Kidney epithelial cell (primary cell): ENCODE measurements at places on chromosomes 7 and 10. TPM values are rescaled to one million over a fixed set of nuclear protein-coding genes. Genes with fewer than 3 reads are reported as not detected.

Gene ZNF425
- total RNA-seq, result 3.9 and 5.0 TPM in 2 replicates

- no peak for DNase-seq
Observed at GRCh38 chr7:64498270-64498669, 64.6 kb downstream of the ZNF680 start.

DNA sequence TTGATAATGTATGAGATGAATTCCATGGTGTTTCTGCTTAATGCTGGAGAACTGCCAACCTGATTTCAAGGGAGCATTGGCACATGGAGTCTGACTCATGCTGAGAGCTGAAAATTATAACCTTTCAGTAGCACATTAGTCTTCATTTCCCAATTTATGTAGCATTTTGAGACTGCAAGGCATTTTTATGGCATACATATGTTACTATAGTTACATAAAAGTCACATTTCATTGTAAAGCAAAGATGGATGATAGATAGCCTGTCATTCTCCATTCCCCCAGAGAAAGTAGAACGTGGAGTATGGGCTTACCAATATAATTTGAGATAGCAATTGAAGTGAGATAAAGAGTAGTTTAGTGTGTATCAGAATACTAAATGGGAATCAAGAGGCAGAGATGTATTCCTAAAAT is 103.1 kb downstream of the SLC16A9 start:
- no peak for DNase-seq

Gene SUGCT
- 4.0 and 10.1 TPM in 2 replicates for total RNA-seq

DNA sequence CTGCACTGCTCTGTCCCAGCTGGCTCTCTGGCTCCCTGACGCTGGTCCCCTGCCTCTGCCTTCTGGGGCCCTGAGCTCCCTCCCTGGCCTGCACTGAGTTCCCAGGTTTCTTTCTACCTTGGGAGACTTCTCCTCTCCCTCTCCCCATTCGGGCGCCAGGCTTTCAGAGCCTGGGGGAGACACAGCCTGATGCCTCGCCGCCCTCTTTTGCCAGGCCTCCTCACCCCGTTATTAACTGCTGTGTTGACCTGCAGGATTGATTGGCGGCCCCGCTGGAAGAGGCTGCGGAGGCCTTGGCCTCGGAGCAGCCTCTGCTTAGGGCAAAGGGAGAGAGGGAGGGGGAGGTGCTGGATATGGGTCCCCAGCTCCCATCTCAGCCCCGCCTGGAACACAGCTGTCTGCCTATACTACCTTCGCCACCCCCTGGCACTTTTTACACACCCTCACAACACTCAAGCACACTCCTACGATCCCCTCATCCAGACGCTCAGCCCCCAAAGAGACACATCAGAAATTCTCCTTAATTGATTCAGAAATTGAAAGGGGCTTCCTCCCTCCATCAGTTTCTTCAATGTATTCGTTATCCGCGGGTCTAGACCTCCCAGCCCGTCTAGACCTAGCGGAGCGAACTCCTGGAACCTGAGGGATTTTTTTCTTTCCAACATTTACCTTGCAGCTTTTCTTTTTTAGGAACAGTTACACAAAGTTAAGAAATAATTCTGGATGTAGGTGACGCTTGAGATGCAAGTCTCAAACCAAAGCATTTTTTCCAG is 7.1 kb upstream of the PAX2 start:
- no peak for DNase-seq

Gene CRPPA
- 1.4 and 1.8 TPM in 2 replicates for total RNA-seq

Gene MCM10
- 2.4 and 2.8 TPM in 2 replicates for total RNA-seq

DNA sequence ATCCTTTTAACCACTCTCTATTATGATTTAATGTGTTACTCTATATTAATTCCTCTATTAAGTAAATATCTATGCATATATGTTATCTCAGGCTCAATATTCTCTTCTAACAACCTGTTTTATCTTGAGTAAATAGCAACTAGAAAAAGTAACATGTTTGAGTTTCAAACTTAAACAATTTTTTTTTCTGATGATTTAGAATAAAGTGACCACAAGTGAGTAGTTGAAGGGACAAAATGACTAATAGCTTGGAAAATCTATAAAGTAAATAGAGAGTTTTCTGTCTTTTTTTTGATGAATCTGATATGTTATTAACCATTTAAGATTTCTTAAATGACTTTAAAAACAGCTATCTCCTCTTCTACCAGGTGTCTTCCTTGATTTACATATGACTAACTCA is 483.8 kb downstream of the TFEC start:
- DNase-seq, result no peak

Gene IFIT1B
- not detected in 2 replicates for total RNA-seq

GRCh38 chr7:47228386-47229014 is 353.4 kb downstream of the TNS3 start:
- no peak for DNase-seq

- DNase-seq, result no peak
Observed at GRCh38 chr10:3977761-3978160, 192.8 kb upstream of the KLF6 start.

- no peak for DNase-seq
Observed at GRCh38 chr7:122123746-122124145, 20.3 kb downstream of the AASS start.

Gene METTL2B
- 40.0 and 47.5 TPM in 2 replicates for total RNA-seq

Gene HOXA13
- total RNA-seq, result not detected in 2 replicates

- no peak for DNase-seq
Observed at GRCh38 chr7:94441138-94441537, 46.4 kb downstream of the COL1A2 start.
